ENCODE measurements at places on chromosomes 11 and 22.

DNA sequence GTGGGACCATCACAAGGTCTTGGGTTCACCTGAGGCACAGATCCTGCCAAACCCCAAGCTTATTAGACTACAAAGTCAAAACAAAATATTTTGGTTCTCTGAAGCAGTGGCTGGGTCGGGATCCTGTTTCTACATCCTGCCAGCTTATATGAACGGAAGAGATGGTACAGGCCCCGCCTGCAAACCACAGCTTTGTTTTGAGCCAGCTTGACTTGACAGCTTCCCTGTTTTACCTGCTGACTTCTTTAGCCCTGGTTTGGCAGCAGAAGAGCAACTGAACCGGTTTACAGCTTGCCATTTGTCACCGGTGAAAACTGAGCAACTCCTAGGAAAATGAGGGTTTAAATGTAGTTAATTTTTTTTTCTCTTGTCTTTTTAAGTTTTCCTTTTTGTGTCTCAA is 11.4 kb downstream of the PACS1 start:
- DNase-seq: peak; percentile 42

DNA sequence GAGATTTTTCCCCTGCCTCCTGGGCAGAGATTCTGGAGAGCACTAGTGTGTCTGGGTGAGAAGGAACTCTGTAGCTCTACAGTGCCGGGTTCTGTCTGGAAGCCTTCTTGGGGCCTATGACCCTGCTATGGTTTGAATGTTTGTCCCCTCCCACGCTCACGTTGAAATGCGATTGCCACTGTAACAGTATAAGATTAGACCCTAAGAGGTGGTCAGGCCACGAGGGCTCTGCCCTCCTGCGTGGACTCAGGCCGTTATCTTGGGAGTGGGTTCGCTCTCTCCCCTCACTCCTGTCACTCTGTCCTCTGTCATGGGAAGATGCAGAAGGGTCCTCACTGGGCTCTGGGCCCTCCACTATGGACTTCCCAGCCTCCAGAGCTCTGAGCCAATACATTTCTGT is 3.5 kb downstream of the AP5B1 start:
- DNase-seq: no peak

- no peak for DNase-seq
Observed at GRCh38 chr11:106178361-106178760, 100.9 kb downstream of the AASDHPPT start.

DNA sequence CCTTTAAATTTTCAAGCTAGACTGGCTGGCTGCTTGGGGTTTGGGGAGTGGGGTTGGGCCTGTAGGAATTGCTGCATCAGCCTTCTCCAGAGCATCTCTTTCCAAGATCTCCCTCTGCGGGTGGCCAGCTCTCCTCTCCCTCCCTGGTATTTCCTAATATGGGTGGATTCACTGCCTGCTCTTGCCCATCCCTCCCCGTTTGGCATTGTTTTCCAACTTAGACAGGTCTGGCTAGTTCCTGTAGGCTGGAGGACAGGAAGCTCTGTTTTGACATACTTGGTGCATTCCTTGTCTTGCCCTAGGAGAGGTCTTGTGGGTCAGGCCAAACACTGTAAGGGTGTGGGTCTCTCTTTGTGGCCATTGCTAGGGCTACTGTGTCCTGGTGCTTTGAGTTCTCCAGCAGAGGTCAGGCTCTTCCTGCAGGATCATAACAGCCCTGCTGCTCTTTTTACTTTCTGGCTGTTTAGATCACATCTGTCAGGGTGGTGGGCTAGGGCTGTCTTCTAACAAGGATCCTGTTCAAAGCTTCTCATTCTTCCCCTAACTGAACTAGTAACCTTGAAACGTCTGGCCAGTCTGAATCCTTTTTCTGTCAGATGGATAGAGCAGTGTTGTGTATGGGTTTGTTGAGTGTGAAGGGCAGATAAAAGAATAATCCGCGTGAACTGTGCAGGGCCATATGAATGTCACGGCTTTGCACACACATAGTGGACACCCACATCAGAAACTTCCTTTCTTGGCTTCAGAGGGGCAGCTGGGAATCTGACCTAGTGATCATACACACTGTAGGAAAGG is 18.3 kb upstream of the MICALL1 start:
- DNase-seq: no peak

- DNase-seq: no peak
Observed at GRCh38 chr22:42459287-42460063, 27.3 kb upstream of the NFAM1 start.

- DNase-seq: no peak
Observed at GRCh38 chr11:119791047-119791446, 62.0 kb upstream of the NECTIN1 start.

DNA sequence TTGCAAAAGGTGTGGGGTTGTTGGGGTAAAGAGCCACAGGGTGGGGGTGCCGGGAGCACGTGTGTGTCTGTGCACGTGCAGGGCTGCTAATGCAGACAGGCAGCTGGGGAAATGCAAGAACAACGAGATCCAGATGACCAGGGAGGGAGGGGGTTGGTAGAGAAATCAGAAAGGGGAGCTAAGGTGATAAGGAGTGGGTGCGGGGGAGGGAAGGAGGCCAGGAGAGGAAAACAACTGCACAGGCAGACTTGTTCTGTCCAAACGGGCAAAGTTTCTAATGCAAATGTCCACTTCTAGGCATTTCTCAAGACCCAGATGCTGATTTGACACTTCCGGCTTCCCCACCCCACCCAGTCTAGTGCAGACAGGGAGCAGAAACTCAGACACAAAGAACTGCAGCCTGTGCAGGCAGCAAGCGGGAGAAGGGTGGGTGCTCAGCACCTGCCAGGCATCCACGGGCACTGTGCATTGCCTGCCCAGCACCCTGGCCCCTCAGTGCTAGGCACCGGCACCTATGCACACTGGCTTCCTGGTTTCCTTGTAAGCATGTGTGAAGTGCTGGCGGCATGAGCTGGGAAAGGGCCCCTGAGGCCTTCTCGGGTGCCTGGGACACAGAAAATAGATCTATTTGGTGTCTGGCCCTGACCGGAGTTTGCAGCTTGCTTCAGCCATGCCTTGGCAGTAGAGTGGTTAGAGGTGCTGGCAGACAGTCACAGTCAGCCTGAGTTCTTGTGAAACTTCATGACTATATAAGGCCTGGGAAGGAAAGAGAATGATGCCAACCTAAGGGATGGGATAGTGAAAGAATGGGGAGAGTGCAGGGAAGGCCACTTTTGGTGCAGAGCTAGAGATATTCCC is 220.1 kb upstream of the SORL1-AS1 start:
- no peak for DNase-seq

DNA sequence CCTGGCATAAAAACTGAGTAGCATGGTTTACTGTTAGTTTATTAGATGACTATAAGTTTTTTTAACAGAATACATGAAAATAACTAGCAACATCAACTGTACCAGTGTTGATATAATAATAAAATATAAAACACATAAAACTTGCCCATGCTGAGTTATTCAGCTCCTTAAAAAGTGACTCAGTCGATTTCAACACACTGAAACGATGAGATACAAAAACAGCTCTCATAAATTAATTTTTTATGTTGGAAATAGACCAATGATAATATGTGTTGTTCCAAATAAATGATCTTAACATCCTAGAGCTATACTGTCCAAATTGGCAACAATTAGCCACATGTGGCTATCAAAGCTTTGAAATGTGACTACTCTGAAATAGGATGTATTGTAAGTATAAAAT is 15.9 kb downstream of the PDGFD start:
- DNase-seq: no peak

GRCh38 chr11:102669664-102670063 is 35.9 kb downstream of the MMP27 start:
- no peak for DNase-seq

DNA sequence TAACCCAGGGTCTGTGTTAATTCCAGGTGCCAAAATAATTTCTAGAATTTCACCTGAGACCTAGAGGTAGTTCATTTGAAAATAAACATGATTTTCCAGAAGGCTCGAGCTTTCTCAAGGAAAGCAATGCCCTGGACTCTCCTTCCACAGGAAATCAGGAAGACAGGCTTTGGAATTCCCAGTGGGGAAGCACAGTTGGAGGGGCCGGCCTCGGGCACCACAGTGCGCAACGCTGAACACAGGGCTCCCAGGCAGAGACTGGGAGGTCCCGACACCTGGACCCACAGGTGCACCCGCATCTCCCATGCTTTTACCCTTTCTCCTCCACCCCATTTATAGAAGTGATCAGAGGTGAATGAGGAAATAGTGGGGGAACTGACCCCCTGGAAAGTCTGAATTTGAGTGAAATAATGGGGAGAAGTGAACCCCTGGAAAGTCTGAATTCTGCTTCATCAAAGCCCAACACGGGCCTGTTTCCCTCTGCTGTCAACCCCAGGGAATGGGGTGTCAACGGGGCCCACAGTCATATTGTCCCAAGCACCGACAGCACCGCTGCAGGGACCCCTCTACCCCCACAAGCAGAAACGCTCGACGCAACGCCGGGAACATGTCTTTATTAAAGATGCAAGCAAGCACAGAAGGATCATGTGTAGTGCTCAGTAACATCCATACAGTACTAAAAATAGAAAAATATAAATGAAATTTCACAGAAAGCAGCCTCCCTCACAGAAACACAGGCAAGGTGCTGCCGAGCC is 12.0 kb upstream of the EFCAB6 start:
- no peak for DNase-seq

DNA sequence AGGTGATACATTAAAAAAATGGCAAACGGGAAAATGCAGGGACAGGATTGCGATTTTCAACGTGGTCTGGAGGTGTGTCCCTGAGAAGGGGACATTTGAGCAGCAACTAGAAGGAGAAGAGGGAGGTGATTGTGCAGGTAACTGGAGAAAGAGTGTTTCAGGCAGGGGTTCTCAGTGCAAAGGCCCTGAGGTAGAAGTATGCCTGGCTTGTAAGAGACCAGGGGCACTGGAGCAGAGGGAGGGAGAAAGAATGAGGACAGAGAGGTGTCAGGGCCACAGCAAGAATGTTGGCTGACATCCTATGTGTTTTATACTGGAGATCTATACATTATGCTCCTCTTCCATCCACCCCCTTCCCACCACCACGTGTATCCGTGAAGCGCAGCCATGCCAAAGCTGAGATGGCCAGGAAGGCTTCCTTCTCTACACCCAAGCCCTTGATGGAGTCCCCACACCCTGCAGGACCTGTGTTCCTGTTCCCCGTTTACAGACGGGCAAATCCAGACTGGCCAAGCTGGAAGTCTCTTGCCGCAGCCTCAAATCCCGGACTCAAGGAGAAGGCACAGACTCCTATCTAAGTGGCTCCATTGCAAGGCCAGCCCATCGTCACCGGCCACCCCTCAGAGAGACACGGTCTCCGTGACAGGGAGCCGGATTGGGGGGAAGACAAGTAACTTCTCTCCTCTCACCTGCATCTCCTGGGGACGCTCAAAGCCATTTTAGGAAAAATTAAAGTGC is 416.1 kb downstream of the MN1 start:
- no peak for DNase-seq

- DNase-seq: no peak
Observed at GRCh38 chr11:8013833-8014232, 26.7 kb downstream of the EIF3F start.

DNA sequence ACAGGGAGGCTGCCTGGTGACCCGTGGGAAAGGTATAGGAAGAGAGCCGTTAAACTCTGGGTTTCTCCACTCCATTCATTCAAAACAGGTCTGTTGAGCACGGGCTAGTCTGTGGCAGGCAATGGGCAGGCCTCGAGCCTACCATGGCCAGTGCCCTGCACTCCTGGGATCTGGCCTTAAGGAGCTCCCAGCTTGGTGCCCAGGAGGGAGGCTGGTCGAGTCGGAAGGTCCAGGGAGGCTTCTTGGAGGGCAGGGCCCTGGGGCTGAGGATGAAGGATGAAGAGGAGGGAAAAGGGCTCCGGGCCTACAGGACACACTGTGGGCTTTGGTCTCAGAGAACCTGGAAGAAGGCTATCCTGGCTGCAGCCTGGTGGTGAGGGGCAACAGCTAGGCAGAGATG is 41.9 kb upstream of the MN1 start:
- DNase-seq: no peak

GRCh38 chr11:97912629-97913028 is 1108.1 kb upstream of the CNTN5 start:
- DNase-seq: no peak

- DNase-seq: no peak
Observed at GRCh38 chr11:76669901-76670484, 554 bp downstream of the LRRC32 start.

- no peak for DNase-seq
Observed at GRCh38 chr11:125192183-125192582, 27.6 kb downstream of the PKNOX2 start.

- DNase-seq: no peak
Observed at GRCh38 chr22:35128637-35129036, 62.7 kb downstream of the ISX start.

DNA sequence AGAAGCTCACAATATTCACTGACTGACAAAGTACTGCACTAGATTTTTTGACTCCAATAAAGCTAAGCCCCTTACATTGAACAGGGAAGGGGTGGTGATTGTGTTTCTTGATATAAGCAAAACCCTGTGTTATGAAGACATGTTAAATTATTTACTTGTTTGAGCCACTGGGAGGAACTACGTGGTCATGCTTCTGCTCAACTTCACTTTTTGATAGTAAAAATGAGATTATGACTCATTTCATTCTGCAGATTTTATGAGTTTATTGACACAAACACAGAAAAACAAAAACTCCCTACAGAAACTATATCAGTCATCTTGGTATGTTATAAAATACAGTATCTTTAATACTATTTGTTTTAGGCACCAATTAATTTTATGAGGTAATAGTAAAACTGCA is 124.7 kb downstream of the CADM1 start:
- no peak for DNase-seq

- DNase-seq: peak; percentile 6
Observed at GRCh38 chr11:104609311-104610085, 288.8 kb downstream of the CASP12 start.

GRCh38 chr11:69231466-69232018 is 62.4 kb upstream of the MYEOV start:
- no peak for DNase-seq

- no peak for DNase-seq
Observed at GRCh38 chr22:30816413-30816812, 121.7 kb downstream of the OSBP2 start.

GRCh38 chr22:25628494-25628893 is 64.0 kb downstream of the GRK3 start:
- no peak for DNase-seq

DNA sequence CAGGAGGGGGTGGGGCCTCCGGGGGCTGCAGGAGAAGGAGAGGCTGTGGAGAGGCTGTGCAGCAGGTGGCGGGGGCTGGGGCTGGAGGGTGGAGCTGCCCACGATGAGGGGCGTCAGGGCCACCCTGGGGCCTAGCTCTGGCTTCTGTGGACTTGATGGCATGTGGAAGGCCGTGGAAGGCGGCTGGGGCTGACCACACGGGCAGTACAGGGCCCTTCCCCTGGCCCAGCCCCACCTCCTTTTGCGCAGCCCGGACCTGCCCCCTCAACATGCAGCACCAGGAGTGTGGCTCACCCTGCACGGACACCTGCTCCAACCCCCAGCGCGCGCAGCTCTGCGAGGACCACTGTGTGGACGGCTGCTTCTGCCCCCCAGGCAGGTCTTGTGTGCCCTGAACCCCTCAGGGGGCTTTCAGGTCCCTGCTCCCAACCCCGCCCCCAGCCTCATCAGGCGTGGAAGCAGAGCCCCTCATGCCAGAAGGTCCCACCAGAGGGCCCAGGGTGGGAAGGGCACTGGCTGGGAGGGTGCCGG is 6.1 kb downstream of the MUC5B start:
- no peak for DNase-seq
